ENCODE measurements at places on chromosomes 3 and 15. TPM values are rescaled to one million over a fixed set of nuclear protein-coding genes. Genes with fewer than 3 reads are reported as not detected.

The ZNF445 gene
- total RNA-seq, result 31.2 TPM

DNA sequence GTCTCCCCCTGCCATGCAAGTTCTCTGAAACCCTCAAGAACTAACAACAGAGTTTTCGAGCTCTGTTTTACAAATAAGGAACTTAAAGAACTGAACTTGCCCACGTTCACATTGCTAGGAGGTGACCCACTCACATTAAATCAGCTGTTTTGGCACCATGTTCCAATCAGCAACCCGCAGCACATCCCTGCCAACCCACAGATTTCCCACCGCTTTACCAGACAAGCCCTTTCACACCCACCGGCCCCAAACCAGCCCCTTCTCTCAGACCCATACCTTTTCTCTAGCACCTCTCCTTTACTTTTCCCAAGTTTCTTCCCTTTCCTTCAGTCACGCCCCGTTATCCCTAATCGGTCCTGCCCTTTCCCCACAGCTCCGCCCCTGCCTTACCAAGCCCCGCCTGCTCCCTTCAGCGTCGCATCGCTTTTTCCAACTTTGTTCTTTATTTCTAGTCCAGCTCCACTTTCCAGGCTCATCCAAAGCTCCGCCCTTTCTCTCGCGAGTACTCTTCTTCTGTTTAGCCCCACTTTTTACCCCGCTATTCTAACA is 804 bp upstream of the BRPF1 start:
- H3K4me3 ChIP-seq, result peak overlapping the region; percentile 80
- no peak for DNase-seq
- H3K4me1 ChIP-seq, result peaks cover 3% of the 10 kb centered on the region
- H3K36me3 ChIP-seq, result peaks cover 18% of the 10 kb centered on the region
- no peak overlapping the region for H3K27ac ChIP-seq
- H3K27me3 ChIP-seq, result no peaks in the 10 kb centered on the region

DNA sequence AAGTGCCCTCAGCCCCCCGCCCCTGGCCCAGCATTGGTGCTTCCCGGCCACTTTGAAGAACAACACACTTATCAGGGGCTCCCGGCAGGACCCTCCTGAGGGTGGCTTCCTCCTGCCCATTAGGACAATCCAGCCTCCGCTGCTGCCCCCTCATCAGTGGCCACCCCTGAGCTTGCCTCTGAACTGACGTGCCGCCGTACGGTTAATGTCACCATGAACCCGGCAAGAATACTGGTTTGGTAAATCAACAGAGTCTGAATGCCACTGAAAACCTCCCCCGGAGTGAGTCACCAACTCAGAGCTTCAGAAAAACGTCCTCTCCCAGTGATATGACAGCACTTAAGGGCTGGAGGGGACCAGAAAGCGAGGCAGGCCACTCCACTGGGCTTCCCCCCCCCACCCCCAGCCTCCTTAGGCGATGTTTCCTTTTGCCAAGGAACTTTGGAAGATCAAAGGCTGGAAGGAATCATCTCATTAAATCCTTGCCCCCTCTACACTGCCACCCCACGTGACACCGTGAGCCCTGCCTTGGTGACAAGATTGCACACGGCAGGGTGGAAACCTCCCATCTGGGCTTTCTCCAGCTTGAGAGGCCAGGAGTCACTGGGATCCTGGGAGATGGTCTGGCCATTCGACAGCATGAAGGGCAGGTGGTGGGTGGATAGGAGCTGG is 142.1 kb downstream of the NUP210 start:
- no peak overlapping the region for H3K27ac ChIP-seq
- DNase-seq, result no peak
- H3K4me3 ChIP-seq, result no peak overlapping the region
- H3K36me3 ChIP-seq, result no peaks in the 10 kb centered on the region

DNA sequence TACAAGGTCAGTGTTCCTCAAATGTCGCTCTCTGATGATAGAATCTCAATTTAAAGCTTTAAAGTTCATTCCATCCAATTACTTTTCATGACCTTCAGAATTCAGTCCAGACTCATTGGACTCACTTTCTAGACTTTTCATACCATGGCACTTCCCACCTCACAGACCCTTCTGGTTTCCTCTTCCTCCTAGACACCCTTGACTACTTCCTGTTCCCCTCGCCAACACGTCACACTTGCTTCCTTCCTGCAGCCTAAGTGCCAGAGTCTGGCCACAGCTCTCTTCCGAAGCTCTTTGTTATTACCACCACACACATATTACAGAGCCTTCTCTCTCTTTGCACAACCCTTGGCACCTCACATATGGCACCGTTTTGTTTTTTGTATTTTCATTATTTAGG is 59.1 kb upstream of the UMPS start:
- peaks cover 3% of the 10 kb centered on the region for H3K36me3 ChIP-seq
- no peak overlapping the region for H3K27ac ChIP-seq
- no peaks in the 10 kb centered on the region for H3K4me1 ChIP-seq

DNA sequence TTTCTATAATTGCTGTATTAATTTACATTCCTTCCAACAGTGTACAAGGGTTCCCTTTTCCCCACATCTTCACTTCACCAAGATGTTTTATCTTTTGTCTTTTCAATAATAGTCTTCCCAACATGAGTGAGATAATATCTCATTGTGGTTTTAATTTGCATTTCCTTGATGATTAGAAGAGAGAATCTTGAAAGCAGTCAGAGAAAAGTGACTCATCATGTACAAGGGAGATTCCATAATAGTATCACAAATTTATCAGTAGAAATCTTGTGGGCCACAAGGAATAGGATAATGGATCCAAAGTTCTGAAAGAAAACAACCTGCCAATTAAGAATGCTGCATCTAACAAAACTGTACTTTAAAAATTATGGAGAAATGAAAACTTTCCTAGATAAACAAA is 189.3 kb downstream of the NECTIN3 start:
- no peak overlapping the region for H3K4me3 ChIP-seq
- DNase-seq, result no peak
- H3K27me3 ChIP-seq, result no peaks in the 10 kb centered on the region
- no peak overlapping the region for H3K27ac ChIP-seq

- no peak overlapping the region for H3K27ac ChIP-seq
- H3K27me3 ChIP-seq, result no peaks in the 10 kb centered on the region
- H3K4me3 ChIP-seq, result no peak overlapping the region
- H3K36me3 ChIP-seq, result peaks cover 34% of the 10 kb centered on the region
- peaks cover 2% of the 10 kb centered on the region for H3K4me1 ChIP-seq
These were observed 2.4 kb downstream of the CCNDBP1 start for GRCh38 chr15:43187544-43188155.

Measured in endodermal cell (in vitro differentiated cells).